ENCODE measurements at places on chromosomes 3 and 15.

GRCh38 chr3:11547498-11547897, 96.2 kb downstream of the VGLL4 start:
- DNase-seq = no peak

DNA sequence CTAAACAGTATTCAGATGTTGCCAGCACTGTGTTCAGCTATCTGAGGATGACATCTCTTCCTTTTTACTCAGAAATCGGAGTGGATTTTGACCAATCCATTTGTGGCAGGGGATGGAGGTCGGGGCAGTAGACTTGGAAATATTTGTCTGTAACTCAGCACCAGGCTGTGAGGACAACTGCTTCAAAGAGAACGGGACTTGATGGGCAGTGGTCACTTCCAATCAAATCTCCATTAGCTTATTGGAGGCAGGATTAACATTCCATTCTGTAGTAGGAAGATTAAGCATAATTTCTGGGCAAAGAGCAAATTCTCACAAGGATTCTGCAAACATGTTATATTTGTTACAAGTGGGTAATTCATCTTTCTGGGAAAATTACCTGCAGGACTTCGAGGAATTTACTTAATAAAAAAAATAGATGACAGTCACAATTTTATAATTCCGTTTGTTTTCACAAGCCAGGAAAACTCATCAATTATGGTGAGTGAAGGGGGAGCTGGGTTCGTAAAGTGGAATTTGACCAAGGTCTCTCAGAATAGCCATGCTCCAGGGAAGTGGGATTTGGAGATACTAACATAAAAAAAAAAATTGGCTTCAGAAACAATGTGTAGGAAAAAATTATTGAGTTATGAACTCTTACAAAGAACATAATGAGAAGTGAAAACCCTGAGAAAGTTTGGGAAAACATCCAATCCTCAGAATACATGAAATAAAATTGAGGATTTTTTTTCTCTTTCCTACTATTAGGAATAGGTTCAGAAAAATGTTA, 18.1 kb downstream of the CRABP1 start:
- no peak for DNase-seq

GRCh38 chr3:28669870-28670269, 321.2 kb upstream of the AZI2 start:
- no peak for DNase-seq

DNA sequence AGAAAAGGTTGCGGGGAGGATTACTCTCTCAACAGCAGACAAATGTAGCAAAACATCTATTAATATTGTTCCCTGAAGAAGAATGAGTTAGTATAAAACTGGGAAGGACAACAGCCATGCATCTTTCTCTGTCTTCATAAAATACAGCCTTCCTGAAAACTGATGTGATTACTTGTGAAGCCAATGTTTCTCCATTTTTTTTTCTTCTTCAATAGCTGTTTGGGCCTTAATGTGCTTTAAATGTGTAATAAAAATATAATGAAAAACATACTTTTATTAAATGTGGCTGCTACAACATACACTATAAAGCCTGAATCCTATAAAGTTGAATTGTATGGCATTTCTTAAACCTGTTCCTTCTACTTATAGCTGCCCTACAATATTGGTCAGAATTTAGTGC, 146.3 kb upstream of the LMCD1 start:
- DNase-seq = no peak

DNA sequence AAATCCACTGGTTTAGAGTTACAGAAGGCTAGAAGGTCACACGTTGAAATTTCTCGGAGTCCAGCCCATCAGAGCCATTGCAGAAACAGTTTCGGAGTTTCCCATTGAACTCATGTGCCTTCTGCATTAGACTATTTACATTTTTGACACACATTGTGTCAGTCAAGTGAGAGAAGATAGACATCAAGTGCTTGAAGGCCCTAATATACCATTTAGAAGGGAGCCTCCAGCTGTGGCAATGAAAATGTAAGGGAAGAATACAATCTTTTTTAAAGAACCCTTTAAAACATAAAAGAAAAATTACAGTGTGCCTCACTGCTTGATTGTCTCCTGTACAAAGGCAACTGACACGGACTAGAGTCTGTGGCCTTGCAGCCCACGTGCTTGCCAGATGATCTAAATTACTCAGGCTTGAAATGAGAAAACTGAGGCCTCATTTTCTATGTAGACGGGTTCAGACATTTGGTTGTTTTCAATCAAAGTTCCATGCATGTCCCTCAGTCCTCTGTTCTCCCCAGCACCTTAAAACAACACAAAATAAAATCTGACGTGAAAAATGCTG, 650.5 kb downstream of the ROBO2 start:
- no peak for DNase-seq

- no peak for DNase-seq
Measured at GRCh38 chr3:177693616-177694264, 496.5 kb upstream of the TBL1XR1 start.

GRCh38 chr3:195609229-195609628, 25.5 kb upstream of the APOD start:
- DNase-seq = no peak

- no peak for DNase-seq
Measured at GRCh38 chr3:141812586-141812985, 49.4 kb downstream of the GRK7 start.

DNA sequence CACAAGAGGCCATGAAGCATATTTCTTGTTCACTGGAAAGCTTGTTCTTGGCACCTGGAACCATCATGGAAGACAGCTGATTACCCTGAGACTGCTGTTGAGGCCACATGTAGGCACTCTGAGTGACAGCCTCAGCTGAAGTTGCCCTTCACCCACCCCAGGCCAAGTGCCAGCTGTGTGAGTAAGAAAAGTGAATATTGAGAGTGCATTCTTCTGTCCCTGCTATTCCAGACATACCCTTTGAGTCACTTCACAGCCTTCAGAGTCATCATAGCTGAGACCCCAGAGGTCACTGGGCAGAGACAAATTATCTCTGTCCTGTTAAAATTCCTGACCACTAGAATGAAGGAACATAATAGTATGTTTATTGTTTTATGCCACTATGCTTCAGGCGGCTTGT, 79.6 kb downstream of the NFKBIZ start:
- peak; percentile 34 for DNase-seq

- no peak for DNase-seq
Measured at GRCh38 chr3:41907330-41908073, 54.4 kb downstream of the ULK4 start.

- DNase-seq = no peak
Measured at GRCh38 chr3:181899702-181900101, 188.0 kb downstream of the SOX2 start.

- DNase-seq = no peak
Measured at GRCh38 chr15:70280781-70281180, 183.1 kb upstream of the TLE3 start.

DNA sequence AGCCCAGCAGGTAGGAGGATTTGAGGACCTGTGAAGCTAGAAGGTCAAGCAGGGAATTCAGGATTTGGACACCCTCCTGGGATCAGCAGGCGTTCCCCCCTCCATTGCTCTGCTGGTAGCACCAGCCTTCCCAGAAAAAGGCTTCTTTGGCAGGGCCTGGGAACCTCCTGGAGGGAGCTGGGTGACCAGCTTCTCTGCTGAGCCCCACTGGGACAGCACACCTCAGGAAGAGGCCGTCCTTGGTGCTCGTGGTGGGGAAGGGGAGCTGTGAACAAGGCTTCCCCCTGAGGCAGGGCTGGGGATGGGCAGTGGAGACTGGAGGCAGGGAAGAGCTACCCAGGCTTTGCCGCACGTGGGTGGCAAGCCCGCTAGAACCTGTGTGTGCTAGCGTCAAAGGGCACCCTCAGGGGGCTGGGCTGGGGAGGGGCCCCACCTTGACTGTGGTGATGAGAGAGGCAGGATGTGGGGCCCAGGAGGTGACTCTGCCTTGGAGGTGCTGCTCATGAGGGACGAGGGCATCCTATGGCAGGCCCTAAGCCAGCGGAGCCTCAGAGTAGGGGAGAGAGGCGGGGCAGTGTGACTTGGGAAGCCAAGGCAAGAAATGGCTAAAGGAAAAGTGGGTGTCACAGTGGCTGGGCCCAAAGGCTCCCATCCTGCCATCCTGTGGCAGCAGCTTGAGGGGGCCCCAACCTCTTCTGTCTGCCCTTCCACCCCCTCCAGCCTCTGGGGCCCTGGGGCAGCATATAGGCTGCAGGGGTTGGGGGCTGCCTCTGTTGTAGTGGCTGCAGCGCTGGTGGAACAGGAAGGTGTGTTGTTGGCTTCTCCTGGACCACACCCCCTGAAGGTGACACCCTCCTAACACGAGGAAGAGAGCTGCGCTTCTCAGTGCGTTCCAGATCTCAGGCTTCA, 20.7 kb downstream of the KLF13 start:
- DNase-seq = no peak

DNA sequence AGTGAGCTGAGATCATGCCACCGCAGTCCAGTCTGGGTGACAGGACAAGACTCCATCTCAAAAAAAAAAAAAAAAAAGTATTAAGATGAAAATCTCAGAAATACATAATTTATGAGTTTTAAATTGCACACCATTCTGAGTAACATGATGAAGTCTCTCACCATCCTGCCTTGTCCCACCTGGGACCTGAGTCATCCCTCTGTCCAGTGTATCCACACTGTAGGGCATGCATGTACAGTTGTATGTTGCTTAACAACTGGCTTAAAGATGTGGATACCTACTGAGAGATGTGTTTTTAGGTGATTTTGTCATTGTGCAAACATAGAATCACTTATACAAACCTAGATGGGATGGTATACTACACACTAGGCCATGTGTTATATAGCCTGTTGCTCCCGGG, 17.1 kb downstream of the ASB14 start:
- DNase-seq = no peak

- no peak for DNase-seq
Measured at GRCh38 chr3:49198161-49198560, 26.8 kb downstream of the KLHDC8B start.

DNA sequence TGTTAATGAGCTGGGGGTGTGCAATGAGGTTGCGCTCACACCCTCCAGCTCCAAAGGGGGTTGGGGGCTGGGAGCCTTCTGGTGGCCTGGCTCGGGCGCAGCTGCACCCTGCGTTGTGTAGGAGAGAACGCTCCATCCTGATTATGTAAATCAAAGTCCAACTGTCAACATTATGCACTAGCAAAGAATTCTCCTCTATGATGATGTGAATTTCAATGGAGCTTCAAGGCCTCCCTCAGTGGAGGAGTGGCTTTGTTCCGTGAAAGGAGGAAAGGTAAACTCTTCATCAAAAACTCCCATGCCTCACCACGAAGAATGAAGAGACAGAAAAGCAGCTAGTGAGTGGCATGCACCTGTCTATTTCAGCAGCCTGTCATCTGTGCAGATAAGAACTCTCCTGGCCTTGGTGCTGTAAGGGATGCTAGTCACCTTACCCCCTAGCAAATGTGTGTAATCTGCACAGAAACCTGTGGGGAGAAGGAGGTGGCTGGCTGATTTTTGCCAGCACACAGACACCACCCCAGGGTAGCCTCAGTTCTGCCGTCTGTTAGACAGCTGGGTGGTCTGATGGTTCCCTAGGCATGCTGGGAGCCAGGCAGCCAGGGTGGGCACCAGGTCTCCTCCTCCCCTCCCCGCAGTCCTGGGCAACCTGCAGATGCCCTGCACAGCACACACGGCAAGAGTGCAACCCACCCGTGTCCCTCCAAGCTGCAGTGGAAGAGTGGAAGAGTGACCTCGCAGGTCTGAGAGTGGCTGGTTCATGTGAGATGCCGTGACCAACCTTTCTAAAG, 47.0 kb upstream of the TRPM1 start:
- DNase-seq = no peak

- DNase-seq = no peak
Measured at GRCh38 chr3:95167748-95168147, 1104.9 kb downstream of the NSUN3 start.

- DNase-seq = no peak
Measured at GRCh38 chr3:101377209-101377608, 56.8 kb upstream of the IMPG2 start.

DNA sequence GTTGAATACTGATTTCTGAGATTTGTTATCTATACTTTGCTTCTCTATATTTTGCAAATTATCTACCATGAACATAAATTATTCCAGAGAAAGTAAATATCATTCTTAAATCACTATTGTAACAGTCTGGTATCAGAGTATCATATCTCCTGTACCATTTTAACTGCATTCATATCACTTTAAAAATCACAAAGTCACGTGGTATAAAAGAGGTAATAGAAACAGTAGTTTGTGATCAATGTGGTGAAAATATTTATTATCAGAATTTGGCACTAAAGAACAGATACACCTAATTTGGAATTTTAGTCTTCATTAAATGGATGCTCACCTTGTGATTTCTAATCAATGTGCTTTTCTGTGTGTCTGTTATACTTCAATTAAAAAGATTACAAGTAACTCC, 47.8 kb downstream of the P3H2 start:
- no peak for DNase-seq

DNA sequence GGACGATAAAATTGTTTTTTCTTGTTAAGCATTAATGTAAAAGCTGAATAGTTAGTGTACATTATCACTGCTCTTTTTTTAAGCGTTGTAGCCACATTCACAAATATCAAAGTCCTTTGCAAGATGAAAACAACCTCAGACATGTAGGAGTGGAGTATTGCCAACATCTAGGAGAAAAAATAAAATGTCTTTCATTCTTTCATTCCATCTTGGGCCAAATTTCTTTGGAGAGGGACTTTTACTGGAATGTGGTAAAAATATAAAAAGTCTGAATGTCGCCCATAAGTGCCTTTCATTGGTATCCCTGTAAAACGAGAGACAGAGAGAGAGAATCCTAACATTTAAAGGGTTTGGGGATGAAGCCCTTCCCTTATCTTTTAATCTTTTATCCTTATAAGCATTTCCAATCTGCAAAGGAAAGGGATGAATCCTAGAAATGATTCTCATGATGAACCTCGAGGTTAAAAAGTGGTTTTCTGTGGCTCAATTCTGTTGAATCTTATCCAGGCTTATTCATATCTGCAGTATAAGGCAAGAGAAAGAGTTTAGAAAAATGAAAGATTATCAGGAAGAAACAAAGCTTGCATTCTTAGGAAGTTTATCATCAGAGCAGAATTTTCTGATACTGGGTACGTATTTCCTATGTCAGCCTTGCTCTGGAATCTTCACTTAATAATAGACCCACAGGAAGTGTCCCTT, 1031.7 kb downstream of the MCTP2 start:
- no peak for DNase-seq

DNA sequence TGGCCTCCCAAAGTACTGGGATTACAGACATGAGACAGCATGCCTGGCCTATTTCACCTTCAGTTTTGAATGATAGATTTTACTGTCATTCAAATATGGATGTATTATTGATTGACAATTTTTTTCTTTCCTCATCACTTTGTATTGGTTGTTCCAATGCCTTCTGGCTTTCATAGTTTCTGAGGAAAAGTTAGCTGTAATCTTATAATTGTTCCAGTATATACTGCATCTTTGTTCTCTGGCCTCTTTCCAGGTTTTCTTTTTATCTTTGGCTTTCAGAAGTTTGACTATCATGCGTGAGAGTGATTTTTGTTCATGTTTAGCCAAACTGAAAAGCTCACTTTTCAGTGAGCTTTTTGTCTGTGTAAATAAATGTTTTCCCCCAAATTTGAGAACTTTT, 157.1 kb downstream of the RSRC1 start:
- peak; percentile 34 for DNase-seq
